Activated CD8-positive, alpha-beta T cell treated with anti-CD3 and anti-CD28 coated beads, Interleukin-2, amount 10 ng/mL, durations not matched to agents 7 days and 5 days (primary cell): ENCODE measurements at places on chromosomes 12 and 14. TPM values are rescaled to one million over a fixed set of nuclear protein-coding genes. Genes with fewer than 3 reads are reported as not detected.
A peak's percentile ranks its signal among the peaks of the same experiment; 100 is the strongest.

ADAMTS20 gene
- not detected for total RNA-seq

KRT73 gene
- total RNA-seq: 0.45 TPM

SMCO2 gene
- 0.61 TPM for total RNA-seq

CIROP gene
- not detected for total RNA-seq

KERA gene
- not detected for total RNA-seq

SLC16A7 gene
- 35.9 TPM for total RNA-seq

TUNAR gene
- not detected for total RNA-seq

REP15 gene
- not detected for total RNA-seq

DNA sequence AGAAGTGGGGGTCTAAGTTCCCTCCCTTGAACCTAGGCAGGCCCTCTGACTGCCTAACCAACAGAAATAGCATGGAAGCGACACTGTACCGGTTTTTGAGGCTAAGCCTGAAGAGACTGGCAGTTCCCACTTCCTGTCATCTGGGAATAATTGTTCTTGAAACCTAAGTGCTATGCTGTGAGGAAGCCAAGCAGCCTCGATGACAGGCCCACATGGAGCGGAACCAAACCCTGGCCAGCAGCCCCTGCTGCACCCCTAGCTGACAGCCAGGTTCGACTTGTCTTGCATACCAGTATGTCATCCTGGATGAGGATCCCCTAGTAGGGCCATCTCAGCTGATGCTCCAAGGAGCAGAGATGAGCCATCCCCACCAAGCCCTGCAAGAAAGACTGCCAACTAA is 6.4 kb upstream of the GPR68 start:
- H3K4me1 ChIP-seq: peaks cover 88% of the 10 kb centered on the region
- no peak for DNase-seq
- peaks cover 59% of the 10 kb centered on the region for H3K36me3 ChIP-seq
- peak overlapping the region; percentile 66 for H3K4me3 ChIP-seq
- peak overlapping the region; percentile 93 for H3K27ac ChIP-seq

GRCh38 chr12:3842517-3842916 is 30.7 kb downstream of the PARP11 start:
- H3K27ac ChIP-seq: no peak overlapping the region
- no peaks in the 10 kb centered on the region for H3K27me3 ChIP-seq
- H3K4me3 ChIP-seq: no peak overlapping the region
- peaks cover 27% of the 10 kb centered on the region for H3K4me1 ChIP-seq
- H3K36me3 ChIP-seq: peaks cover 63% of the 10 kb centered on the region

- H3K36me3 ChIP-seq: no peaks in the 10 kb centered on the region
- no peak overlapping the region for H3K4me3 ChIP-seq
Observed at GRCh38 chr14:56846970-56847930, 37.0 kb upstream of the OTX2 start.

GRCh38 chr12:39272871-39273655 is 169.9 kb downstream of the KIF21A start:
- no peak overlapping the region for H3K4me3 ChIP-seq
- no peak overlapping the region for H3K27ac ChIP-seq
- H3K36me3 ChIP-seq: no peaks in the 10 kb centered on the region
- DNase-seq: peak; percentile 31
- H3K27me3 ChIP-seq: peaks cover 13% of the 10 kb centered on the region
- no peaks in the 10 kb centered on the region for H3K4me1 ChIP-seq

GRCh38 chr12:92085040-92085735 is 60.5 kb downstream of the BTG1 start:
- no peak for DNase-seq
- H3K27ac ChIP-seq: no peak overlapping the region
- no peaks in the 10 kb centered on the region for H3K36me3 ChIP-seq
- H3K4me3 ChIP-seq: no peak overlapping the region

DNA sequence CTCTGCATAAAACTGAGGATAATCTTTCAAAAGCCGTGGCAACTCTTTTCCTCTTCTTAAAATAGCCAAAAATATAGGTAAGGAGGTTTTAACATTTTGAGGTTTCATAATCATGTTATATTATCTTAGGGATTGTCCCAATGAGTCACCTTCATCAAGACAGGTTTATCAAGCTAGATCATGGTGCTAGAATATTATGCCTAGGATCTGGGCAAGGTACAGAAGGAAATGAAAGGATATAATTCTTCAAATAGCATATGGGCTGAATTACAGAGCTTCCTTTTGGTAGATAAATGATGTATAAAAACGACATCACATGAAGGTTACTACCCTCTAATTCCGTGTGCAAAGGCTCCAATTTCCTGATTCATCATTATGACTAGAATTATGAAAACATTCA is 28.6 kb upstream of the TBC1D15 start:
- no peak for DNase-seq
- H3K36me3 ChIP-seq: no peaks in the 10 kb centered on the region
- no peak overlapping the region for H3K27ac ChIP-seq
- no peaks in the 10 kb centered on the region for H3K4me1 ChIP-seq
- H3K27me3 ChIP-seq: peaks cover 17% of the 10 kb centered on the region

DNA sequence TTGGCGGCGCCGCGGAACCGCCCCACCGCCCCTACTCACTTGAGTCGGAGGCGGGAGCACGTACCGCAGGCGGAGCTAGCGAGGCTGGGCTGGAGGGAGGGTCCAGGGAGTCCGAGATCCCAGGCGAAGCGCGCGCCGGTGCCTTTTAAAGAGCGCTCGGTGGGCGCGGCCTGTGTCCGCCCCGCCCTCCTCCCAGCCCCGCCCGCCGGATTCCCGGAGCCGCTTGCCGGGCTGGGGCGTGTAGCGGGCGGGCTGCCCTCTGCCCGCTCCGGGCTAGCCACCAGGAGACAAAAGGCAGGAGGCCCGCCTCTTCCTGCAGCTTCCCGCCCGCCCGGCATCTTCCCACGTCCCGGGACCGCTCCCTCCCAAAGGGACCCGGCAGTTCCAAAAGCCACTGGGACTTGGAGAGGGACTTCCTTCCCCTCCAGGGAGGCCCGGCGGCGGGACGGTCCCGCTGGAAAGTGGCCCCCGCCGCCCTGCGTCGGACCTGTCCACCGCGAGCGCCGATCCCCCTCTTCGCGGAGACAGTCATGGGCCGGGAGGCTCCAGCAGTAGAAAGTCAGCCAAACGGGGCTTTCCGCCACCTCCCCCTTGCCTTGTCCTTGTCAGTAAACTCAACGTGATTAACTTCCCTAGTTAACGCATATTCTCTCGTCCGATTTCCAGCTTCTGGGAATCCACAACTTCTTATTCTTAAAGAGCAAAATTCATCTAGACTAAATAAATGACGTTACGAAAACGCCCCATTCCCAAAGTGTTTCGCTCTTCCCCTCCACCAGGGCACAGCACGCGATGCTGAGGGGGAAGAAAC is at the start of gene CSRP2:
TSS of gene CSRP2 (minus strand) at position 121 of the 811 bp plus-strand sequence. CDS start 12,759 bp downstream, outside the sequence.
- H3K27me3 ChIP-seq: peaks cover 58% of the 10 kb centered on the region
- no peak within 1 kb of the TSS for H3K27ac ChIP-seq
- H3K4me3 ChIP-seq: peak within 1 kb of the TSS; percentile 79
- no peaks in the 10 kb centered on the region for H3K36me3 ChIP-seq
- peak; percentile 70 for DNase-seq

DNA sequence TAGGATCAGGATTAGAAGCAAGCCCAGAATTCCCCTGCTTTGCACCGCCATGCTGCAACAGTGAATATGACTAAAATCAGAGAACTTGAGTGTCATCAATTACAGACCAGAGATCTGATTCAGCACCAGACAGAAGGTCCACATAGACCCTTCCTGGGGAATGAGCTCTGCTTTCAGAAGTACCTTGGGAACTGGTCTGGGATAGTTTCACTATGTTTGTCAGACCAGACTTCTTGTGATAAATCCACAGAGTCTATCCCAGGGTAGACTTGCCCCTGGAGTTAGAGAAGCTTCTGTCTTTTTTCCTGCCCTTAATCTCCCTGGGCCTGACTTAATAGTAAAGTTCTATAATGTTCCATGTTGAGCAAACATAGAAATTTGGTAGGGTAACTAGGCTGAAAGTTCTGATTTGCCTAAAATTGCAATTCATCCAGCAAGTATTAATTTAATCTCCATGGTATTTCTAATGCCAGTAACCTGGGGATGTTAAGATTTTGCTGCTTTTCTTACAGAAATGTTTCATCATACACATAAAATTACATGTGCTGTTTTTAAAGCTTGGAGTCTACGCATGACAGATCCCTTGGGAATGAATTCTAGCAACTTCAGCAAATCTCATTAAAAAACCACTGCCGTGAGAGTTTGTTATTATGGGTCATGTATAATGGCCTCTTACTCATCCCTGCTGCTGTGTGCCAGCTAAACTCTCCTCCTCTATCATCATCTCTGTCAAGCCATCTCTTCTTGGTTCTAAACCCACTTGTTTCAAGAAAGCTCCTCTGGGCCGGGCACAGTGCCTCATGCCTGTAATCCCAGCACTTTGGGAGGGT is 61.3 kb upstream of the METAP2 start:
- DNase-seq: no peak
- H3K27me3 ChIP-seq: peaks cover 2% of the 10 kb centered on the region
- no peaks in the 10 kb centered on the region for H3K36me3 ChIP-seq
- no peaks in the 10 kb centered on the region for H3K4me1 ChIP-seq
- no peak overlapping the region for H3K27ac ChIP-seq

DNA sequence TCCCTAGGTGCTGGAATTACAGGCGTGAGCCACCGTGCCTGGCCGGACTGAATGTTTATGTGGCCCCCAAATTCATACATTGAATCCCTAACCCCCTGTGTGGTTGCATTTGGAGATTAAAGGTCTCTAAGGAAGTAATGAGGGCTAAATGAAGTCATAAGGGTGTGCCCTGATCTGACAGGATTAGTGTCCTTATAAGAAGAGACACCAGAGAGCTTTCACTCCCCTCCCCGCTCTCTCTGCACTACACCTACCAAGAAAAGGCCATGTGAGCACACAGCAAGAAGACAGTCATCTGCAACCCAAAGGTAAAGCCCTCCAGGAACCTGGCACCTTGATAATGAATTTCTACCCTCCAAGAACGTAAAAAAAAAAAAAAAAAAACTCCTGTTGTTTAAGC is 212.1 kb upstream of the CAND1 start:
- H3K27ac ChIP-seq: no peak overlapping the region
- H3K4me1 ChIP-seq: no peaks in the 10 kb centered on the region
- no peak for DNase-seq
- H3K27me3 ChIP-seq: peaks cover 11% of the 10 kb centered on the region
- H3K36me3 ChIP-seq: no peaks in the 10 kb centered on the region

DNA sequence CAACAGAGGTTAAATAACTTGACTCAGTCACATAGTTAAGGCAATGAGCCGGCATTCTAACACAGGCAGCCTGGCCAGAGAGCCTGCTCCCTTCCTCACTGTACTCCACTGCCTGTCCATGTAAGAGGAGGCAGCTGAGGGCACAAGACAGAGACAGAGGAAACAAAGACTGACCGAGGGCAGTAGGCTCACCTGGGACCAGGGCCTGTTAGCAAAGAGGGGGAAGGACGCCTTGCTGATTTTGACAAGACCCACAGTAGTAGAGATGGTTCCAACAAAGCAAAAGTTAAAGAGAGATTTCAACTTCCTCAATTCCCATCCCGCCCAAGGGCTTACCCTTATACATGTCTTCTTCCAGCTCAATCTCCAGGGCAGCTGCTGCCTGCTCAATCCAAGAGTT is 26.5 kb downstream of the OTUB2 start:
- H3K27me3 ChIP-seq: no peaks in the 10 kb centered on the region
- H3K4me3 ChIP-seq: no peak overlapping the region
- peaks cover 51% of the 10 kb centered on the region for H3K4me1 ChIP-seq

DNA sequence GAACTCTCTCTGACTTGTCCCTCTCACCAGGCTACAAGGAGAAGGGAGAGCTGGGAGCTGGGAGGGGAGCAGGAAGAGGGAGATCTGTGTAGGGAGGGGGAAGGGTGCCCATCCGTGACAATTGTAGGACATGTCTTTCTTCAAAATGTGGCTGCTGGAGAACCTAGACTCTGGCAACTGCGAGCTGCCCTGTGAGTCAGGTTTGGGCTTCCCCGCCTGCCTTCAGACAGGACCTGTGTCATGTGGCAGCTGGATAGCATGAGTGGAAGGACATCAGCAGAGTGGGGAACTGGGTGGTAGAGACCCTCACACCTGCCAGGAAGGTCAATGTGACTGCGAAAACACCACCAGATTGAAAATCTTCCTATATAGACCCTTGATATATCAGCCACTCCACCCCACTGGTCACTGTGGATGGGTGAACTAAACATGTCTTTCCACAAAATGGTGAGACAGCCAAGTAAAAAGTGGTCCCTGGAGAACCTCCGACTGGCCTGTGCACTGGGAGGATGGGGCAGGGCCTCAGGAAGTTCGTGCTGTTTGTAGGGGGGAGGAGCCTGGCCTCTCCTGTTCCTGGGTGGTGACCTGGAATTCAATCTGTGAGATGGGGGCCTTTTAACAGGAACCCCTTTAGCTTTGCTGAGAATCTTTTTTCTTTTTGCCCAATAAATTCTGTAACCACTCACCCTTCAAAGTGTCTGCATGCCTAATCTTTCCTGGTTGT is 62.2 kb upstream of the CAPRIN2 start:
- H3K27ac ChIP-seq: no peak overlapping the region
- H3K4me1 ChIP-seq: peaks cover 3% of the 10 kb centered on the region
- H3K36me3 ChIP-seq: no peaks in the 10 kb centered on the region
- no peak for DNase-seq
- peaks cover 57% of the 10 kb centered on the region for H3K27me3 ChIP-seq
